ENCODE measurements at places on chromosomes 7 and 10. TPM values are rescaled to one million over a fixed set of nuclear protein-coding genes. Genes with fewer than 3 reads are reported as not detected.

- no peak overlapping the region for H3K4me3 ChIP-seq
- no peak for DNase-seq
- H3K36me3 ChIP-seq = peaks cover 37% of the 10 kb centered on the region
- no peaks in the 10 kb centered on the region for H3K27me3 ChIP-seq
- no peaks in the 10 kb centered on the region for H3K4me1 ChIP-seq
- no peak overlapping the region for H3K27ac ChIP-seq
These were observed 265.3 kb downstream of the ELFN1 start for GRCh38 chr7:1935176-1936005.

GRCh38 chr10:76088008-76088407 lies 656.6 kb downstream of the LRMDA start:
- H3K4me1 ChIP-seq = no peaks in the 10 kb centered on the region
- DNase-seq = no peak
- H3K4me3 ChIP-seq = no peak overlapping the region
- H3K36me3 ChIP-seq = no peaks in the 10 kb centered on the region
- no peaks in the 10 kb centered on the region for H3K27me3 ChIP-seq

DNA sequence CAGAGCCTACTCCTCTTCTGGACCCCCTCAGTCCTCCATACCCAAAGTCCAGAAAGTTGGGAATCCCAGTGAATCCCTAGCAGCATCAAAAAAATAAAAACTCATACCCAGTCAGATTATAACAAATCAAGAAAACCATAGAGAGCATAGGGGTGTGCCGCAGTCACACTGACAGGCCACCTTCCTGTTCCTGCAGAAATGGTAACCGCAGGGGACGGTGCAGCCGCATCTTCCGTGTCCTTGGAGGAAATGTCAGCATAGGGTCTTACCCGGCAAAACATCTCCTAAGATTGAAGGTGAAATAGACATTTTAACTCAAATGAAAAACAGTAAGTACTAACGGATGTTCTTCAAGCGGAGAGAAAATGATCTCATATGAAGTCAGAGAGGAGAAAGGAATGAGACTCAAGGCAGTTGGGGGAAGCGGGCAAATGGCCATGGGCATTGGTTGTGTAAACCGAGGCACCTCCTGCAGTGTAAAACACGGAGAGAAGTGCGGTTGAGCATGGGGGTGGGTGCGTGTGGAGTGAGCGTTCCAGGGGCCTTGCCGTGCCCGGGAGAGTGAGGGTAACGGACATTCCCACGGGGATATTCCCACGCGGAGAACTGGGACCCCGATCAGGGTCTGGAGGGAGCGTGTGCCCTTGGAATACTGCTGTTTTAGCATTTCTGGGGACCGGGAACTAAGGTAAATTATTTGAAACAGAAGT lies 110.8 kb downstream of the NKX6-2 start:
- H3K4me3 ChIP-seq = no peak overlapping the region
- peak; percentile 33 for DNase-seq
- H3K4me1 ChIP-seq = no peaks in the 10 kb centered on the region
- no peak overlapping the region for H3K27ac ChIP-seq
- no peaks in the 10 kb centered on the region for H3K27me3 ChIP-seq

GRCh38 chr7:106883456-106884026 lies 18.5 kb downstream of the PIK3CG start:
- no peaks in the 10 kb centered on the region for H3K4me1 ChIP-seq
- no peak overlapping the region for H3K4me3 ChIP-seq
- no peak overlapping the region for H3K27ac ChIP-seq
- no peaks in the 10 kb centered on the region for H3K36me3 ChIP-seq
- DNase-seq = no peak

DNA sequence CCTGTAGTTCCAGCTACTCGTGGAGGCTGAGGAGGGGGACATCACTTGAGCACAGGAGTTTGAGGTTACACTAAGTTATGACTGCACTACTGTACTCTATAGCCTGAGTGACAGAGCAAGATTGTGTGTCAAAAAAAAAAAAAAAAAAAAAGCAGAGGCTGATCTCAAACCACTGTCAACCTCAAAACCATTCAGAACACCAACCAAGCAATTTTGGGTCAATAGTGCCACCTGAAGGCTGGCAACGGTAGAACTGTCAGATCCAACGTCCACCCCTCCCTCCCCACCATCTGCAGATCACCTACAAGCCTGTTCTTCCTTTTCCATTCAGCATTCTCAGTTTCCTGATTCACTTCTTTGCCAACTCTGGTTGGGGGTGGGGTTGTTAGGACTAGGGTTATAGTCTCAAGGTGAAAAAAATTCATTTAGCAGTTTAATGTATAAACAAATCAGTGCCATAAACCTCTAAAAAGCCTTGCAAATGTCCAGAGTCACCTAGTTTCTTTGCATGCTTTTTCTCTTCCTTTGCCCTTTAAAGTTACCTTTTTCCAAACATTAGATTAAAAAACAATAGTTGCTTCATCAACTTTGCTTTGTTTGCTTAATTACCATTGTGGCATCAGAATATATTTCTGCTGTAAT lies 2.6 kb downstream of the MRPS33 start:
- no peak overlapping the region for H3K27ac ChIP-seq
- H3K4me1 ChIP-seq = no peaks in the 10 kb centered on the region
- H3K4me3 ChIP-seq = no peak overlapping the region
- no peak for DNase-seq
- H3K27me3 ChIP-seq = no peaks in the 10 kb centered on the region
- H3K36me3 ChIP-seq = no peaks in the 10 kb centered on the region

- no peaks in the 10 kb centered on the region for H3K4me1 ChIP-seq
- DNase-seq = no peak
- peaks cover 100% of the 10 kb centered on the region for H3K27me3 ChIP-seq
- no peaks in the 10 kb centered on the region for H3K36me3 ChIP-seq
- H3K4me3 ChIP-seq = no peak overlapping the region
These were observed 17.6 kb upstream of the DLX6 start for GRCh38 chr7:96987719-96988118.

DNA sequence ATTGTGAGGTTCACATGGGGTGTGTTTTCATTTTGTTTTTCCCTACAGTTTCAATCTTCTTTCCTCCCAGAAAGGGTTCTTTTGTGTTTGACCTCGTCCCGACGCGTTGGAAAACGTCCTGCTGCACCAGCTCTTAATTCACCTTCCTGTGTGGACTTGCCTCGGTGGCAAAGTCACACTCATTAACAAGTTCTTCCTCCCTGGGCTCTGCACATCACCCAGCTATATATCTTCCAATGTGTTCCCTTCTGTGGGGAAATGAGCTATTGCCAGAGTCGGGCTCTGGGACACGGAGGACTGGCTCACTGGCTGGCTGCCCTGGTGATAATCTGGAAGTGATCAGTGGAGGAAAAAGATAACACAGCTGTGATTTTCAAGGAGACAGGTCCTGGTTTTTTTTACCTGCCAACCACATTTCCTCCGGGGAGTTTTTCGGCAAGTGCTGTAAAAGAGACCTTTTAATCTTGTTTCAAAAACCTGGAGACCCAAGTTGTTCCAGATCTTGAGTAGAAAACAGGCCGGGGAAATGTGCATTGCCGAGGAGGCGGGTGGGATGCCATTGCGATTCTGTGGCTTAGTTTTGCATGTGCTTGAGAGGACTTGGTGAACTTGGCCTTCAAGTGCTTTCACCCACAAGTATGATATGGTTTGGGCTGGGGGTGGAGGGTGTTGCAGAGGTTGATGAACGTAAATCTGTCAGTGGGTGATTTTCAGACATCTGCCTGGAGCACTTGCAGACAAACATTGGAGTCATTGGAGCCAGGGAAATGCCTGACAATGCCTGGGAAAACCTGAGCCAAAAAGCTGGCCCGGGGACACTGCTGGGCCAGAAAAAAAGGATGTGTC lies 96.5 kb upstream of the CREB5 start:
- no peak for DNase-seq
- H3K27ac ChIP-seq = no peak overlapping the region
- peaks cover 66% of the 10 kb centered on the region for H3K27me3 ChIP-seq
- H3K4me3 ChIP-seq = no peak overlapping the region
- H3K36me3 ChIP-seq = no peaks in the 10 kb centered on the region

DNA sequence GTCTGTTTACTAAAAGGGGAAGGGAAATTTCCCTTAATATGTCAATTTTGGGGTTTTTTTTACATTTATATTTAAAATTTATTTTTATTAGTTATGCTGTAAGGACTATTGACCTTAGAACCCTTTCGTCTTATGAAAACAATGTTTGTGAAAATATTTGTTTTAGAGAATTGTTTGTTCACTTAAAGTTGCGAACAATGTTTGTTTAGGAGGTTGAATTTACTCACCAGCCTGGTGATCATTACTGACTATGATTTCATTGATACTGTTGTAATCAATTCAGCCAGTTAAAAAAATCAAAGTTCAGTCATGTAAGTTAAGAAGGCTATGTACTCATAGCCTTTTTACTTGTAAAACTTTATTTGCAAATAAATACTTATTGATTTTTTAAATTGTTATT lies 27.4 kb upstream of the TSPAN13 start:
- H3K4me1 ChIP-seq = no peaks in the 10 kb centered on the region
- DNase-seq = no peak

The GDF10 gene
- 9.4 TPM for total RNA-seq

The MOGAT3 gene
- total RNA-seq = not detected

The CLDN4 gene
- total RNA-seq = 108 TPM

All from left lung (tissue), 14 donors.